ENCODE measurements at places on chromosomes 1 and 21.

DNA sequence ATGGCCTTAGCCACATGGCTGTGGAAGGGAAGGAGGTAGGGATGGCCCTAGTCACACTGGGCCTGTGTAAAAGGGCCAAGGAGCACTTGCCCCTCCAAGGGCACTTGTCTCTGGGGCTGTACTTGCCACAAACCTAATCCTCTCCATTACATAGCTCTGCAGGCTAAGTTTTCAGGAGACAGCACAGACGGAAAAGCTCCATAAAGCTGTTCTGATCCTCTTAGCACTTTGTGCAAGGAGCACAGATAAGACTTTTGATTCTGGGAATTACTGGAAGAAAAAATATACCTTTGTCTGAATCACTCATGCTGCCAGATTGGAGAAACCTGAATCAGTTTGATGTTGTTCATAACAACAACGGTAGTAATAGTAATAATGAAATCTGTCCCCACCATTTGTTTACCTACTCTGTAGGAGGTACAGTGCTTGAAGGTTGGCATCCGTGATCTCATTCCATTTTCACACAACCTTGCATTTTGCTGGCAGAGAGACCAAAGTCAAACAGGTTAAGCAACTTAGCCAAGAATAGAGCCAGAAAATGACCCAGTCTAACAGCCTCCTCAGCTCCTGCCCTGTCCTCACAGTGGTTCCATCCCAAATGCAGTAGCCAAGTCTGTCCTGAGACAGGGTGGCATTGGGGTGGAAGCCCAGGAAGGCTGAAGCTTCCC, 207.1 kb downstream of the ROR1 start:
- no peak for DNase-seq

DNA sequence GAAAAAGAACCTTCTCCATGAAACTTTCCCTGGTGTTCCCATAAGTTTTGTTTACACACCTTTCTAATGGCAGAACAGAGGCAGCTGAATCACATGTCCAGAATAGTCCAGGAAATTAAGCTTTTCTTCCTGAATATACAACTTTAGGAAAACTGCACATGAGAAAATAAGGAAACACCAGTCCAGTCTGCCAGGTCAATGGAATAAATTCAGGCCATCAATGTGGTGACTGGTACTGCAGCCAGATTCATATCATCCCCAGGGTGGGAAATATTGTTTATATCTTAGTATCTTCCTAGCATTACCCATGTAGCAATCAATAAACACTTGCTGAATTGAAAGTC, 6.7 kb upstream of the FBXO28 start:
- no peak for DNase-seq

GRCh38 chr1:35866991-35867390, 16.0 kb upstream of the AGO1 start:
- no peak for DNase-seq

- no peak for DNase-seq
Measured at GRCh38 chr1:40532844-40533424, 1.5 kb downstream of the ZNF684 start.

DNA sequence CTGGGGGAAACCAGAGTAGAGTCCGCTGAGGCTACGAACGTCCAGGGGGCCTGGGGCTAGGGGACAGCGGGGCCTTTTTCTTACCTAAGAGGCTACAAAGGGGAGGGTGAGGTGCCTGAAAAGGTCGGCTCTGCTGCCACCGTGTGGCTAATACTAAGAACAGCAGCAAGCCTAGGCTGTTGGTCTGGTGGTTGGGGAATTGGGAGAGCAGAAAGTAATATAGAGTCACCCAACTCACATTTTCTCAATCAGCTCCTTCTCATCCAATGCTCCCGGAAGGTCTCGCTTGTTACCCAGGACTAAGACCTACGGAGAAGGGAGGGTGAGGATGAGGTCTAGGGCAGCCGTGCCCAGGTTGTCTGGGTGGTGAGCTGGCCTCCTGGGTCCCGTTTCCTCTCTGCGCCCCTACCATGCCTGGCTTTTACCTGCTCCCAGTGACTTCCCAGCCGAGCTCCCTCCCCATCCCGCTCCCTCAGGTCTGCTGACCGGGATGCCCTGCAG, 9.3 kb downstream of the ARL8A start:
- no peak for DNase-seq

DNA sequence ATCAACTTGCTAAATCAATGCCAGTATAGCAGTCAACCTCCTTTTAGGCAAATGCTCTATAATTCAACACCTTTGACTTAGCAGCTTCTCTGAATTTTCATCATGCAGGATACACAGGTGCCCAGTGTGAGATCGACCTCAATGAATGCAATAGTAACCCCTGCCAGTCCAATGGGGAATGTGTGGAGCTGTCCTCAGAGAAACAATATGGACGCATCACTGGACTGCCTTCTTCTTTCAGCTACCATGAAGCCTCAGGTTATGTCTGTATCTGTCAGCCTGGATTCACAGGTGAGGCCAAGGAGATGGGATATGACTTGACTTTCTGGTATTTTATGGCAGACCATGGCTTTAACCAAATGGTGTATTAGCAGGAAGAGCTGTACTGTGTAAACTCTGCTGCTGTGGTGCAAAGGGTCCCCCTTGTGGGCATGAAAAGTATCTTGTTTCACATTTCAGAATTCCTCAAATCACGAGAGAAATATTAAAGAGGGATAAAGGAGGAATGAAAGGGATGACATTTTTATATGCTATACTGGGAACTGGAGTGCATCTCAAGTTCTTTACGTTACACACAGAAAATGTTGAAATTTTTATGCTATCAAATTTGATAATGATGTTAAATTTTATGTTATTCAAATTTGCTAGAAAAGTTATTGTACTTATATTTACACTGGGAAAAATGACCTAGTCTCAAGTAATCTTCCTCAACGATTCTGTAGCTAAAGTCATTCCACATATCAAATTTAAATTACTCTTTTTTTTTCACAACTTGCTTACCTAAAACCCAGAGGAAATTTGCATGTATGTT, 88.9 kb downstream of the CRB1 start:
- no peak for DNase-seq

DNA sequence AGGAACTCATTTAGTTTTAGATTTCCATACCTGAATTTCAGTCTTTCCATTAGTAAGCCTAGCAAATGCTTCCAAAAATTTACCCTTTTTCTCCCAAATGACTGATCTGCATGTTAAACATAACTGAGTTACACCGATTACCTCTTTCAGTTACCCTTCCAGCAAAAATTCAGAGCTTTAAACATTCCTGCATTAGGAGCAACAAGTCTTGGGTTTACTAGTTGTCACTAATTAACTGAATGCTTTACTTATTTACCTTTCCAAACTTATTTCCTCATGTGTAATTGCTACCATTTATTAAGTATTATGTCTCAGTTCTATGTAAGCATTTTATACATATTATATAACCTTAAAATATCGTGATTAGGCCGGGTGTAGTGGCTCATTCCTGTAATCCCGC, 3.1 kb downstream of the LAMTOR5 start:
- no peak for DNase-seq

GRCh38 chr1:98001764-98002163, 80.9 kb upstream of the DPYD start:
- DNase-seq: no peak

GRCh38 chr21:26506956-26507355, 66.1 kb downstream of the CYYR1 start:
- DNase-seq: no peak

DNA sequence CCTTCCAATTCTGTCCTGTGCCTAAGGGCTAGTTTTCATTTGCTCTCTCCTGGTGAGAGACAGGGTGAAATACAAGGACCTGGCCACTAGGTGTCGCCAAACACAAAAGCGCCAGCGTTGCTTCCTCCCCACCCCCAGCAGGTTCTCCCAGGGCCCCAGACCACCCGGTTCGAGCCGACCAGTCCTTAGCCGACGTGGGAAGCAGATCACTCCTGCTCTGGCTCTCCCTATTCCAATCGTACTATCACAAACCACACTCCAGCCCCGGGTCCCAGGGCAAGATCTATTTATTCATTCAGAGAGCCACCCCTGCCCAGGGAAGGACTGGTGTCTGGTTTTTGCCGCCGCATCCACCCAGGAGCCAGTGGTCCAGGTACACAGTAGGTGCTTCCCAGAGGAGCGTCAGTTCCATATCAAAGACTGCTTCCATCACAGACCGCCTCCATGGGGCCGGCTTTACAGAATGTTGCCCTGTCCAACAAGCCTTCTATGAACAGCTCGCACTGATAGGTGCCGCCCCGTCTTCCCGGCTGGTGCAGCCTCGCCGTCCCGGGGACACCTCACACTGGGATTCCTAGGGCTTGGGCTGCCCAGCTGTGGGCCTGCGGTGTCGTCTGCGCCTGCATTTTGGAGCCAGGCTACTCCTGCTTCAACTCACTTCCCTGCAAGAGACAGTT, 35.0 kb downstream of the CTNNBIP1 start:
- DNase-seq: peak; percentile 57

DNA sequence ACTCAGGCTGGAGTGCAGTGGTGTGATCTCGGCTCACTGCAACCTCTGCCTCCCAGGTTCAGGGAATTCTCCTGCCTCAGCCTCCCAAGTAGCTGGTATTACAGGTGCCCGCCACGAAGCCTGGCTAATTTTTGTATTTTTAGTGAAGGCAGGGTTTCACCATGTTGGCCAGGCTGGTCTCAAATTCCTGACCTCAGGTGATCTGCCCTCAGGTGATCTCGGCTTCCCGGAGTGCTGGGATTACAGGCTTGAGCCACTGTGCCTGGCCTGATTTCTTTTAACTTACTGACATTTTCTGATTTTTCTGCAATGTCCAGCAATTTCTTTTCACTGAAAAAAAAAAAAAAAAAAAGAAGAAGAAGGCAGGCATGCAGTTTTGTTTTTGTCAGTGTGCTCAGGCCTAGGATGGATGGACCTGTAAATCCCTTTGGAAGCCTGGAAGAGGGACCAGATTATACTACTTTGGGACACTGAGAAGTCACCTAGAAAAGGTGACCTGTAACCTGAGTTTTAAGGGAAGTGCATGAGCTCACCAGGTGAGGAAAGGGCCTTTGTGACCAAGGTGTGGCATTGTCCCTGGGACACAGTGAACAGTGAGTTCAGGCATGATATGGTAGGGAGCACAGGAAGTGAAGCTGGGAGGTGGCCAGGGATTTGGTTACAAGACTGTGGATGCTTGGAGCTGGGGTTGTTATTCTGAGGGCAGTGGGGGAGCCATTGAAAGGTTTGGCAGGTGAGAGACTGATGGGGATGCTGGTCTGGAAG, 2.7 kb upstream of the TMEM61 start:
- DNase-seq: no peak

DNA sequence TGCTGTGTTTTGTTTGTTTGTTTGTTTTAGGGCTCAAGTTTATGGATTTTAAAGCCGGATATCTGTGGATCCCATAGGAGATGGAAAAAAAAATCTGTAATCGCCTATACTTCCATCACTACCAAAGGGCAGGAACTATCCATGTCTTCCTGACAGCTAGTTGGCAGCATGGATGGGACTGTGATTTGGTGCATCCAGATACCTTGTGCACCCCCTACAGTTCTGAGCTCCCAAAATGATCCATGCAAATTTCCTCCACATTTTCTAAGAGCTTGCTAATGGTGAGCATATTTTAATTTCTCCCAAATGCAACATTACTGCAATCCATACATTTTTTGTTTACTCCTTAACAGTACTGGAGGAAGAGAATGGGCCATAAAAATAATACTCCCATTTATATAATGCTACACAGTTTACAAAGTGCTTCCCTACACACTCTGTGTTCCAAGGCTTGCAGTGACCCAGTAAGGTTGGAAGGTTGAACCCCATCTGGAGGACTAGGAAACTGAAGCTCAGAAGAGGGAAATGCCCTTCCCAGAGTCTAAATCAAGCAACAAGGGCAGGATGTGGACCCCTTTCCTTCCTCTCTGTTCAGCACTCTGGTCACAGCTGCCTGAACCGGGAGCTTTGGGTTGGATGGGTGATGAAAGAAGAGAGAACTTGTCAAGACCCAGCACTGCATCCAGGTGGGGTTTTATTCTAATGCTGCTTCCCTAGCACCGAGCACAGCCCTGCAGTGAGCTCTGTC, 48.0 kb downstream of the CAPN8 start:
- no peak for DNase-seq

DNA sequence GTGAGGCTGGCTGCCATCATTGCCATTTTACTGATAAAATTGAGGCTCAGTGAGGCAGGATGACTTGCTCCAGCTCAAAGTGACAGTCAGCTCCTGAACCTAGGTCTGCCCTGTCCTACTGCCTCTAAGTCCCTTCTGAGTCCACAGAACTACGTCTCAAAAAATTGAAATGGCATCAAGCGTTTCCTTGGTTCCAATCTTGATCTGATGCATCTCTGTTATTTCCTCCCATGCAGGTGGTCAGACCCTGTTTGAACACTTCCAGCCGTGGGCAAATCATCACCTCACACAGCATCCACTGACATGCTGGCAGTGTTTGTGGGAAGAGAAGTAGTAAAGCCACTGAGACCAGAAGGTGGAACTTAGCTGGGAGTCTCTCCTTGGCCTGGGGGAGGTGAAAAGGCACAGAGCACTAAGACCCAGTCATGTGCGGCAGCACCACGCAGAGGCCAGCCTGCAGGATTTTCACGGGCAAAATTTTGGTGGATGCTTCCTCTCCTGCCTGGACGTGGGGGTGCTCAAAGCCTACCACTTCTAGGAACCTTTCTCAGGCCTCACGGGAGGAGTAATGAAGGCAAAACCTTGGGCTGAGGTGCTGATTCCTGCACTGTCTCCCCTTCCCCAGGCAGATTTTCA, 7.8 kb upstream of the CPLANE2 start:
- no peak for DNase-seq

GRCh38 chr1:155300553-155301329, 497 bp downstream of the PKLR start:
- no peak for DNase-seq

DNA sequence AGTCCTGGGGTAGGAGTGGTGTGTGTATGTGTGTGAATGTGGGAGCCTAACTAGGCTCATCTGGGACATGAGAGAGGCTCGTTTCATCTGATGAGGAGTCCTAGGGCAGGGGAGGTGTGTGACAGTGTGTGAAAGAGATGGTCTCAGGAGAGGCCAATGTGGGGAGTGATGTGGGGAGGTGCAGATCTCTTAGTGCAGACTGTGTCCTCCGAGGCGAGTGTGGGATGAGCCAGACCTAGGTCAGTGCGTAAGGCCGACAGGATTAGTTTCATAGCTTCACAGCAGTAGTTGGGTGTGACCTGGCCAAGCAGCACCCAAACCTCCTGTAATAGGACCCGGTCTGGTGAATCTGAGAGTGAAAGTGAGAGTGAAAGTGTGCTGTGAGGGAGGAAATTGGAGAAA, 94.7 kb downstream of the LIPI start:
- no peak for DNase-seq

DNA sequence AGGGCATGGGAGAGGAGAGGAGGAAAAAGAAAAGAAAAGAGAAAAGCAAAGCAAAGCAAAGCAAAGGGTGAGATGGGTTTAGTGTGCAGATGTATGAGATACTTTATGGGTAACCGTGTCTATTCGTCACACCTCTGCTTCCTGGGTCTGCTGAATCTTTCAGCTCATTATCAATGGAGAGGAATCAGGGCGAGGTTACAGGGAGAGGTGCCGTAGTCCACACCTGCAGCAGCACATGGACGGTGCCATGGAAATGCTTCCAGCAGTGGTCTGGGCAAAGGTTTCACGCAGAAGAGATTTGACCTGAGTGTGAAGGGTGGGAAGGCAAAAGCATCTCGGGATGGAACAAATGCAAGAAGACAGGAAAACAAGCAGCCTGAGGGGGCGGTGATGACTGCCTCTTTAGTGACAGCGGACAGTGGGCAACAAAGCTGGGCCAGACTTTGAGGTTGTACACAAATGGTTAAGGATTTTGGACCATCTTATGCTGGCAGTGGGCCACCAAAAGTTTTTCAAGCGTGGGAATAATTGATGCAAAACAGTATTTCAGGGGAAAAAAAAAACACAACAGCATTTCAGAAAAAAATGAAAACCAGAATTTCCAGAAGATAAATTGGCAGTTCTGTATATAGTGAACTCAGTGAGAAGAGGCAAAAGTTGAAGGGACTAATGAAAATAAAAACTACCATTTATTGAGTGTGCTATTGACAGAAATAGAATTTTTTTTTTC, 19.5 kb upstream of the SRP9 start:
- DNase-seq: no peak
